ENCODE measurements at places on chromosomes 5 and 9. TPM values are rescaled to one million over a fixed set of nuclear protein-coding genes. Genes with fewer than 3 reads are reported as not detected.

The DNAI1 gene
- total RNA-seq, result not detected

DNA sequence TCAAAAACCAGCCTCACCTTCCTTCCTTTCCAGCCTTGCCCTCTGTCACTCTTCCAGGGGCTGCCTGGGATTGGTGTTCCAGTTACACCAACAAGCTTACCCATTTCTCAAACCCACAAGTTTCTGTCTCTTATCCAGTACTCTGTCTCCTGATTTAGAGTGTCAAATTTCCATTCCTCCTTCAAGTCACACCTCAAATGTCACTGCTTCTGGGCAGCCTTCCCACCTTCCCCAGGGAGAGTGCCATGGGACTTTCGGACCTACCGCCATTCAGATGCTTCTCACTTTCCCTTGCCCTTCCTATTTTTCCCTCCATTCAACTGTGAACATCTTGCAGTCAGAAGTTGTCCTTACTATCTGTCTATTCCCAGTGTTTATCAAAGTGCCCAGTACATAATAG is 2.0 kb upstream of the GRXCR2 start:
- no peak for DNase-seq
- no peaks in the 10 kb centered on the region for H3K27me3 ChIP-seq
- H3K4me1 ChIP-seq, result no peaks in the 10 kb centered on the region
- H3K36me3 ChIP-seq, result no peaks in the 10 kb centered on the region

- H3K27ac ChIP-seq, result no peak overlapping the region
- H3K27me3 ChIP-seq, result no peaks in the 10 kb centered on the region
- H3K4me1 ChIP-seq, result no peaks in the 10 kb centered on the region
- no peak for DNase-seq
Measured at GRCh38 chr9:134030821-134031470, 5.7 kb downstream of the BRD3OS start.

DNA sequence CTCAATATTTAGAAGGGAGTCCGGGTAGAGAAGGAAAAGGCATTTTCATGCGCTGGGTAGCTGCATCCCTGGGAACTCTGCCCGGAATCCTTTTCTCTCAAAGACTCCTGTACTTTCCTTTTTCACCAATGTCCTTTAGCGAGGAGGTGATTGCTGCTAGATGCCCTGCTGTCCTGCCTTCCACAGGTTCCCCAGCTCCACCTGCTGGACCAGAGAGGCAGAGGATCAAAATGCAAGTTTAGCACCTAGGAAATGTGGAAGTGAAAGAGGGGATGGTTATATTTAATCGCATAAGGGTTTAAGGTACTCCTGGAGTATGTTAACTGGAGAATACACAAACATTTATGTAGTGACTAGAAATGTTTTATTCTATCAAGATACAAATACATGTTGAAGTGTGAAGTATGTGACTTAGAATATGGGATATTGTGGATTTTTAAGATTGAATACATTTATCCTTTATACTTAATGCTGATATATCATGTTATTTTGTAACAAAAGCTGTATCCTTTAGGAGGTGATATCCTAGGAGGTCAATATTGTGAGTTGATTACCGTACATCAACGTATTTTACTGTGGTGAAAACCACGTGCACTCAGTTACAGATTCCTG is 145.7 kb downstream of the ARHGAP26 start:
- H3K27ac ChIP-seq, result no peak overlapping the region
- DNase-seq, result peak; percentile 39
- no peaks in the 10 kb centered on the region for H3K27me3 ChIP-seq
- H3K4me1 ChIP-seq, result no peaks in the 10 kb centered on the region
- no peak overlapping the region for H3K4me3 ChIP-seq
- H3K36me3 ChIP-seq, result no peaks in the 10 kb centered on the region

DNA sequence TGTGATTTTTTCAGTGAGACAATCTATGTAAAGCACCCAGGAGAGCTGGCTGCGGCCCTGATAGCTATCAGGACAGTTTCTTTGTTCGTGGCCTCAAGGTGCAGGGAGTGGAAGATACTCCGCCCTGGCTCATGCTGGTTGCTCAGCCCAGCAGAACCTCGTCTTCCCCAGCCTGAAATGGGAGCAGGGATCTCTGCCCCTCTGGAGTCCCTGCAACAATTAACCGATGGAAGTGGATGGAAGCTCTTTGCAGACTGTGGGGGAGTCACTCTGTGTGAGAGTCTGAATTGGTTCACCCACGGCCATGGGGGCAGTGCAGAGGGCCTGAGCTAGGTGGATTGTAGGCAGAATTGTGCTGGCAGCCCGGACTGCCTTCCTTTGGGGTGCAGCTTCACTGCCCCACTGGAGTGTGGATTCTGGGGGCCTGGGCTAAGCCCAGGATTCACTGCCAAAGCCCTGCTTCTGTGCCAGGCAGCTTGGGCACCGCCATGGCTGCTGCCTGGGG is 2.8 kb downstream of the AIF1L start:
- no peak for DNase-seq
- H3K27me3 ChIP-seq, result peaks cover 27% of the 10 kb centered on the region
- H3K27ac ChIP-seq, result no peak overlapping the region
